Dermis microvascular lymphatic vessel endothelial cell (primary cell): ENCODE measurements at places on chromosomes 12 and 14. TPM values are rescaled to one million over a fixed set of nuclear protein-coding genes. Genes with fewer than 3 reads are reported as not detected.

- no peak for DNase-seq
Observed at GRCh38 chr14:37437490-37437889, 157.6 kb downstream of the FOXA1 start.

DNA sequence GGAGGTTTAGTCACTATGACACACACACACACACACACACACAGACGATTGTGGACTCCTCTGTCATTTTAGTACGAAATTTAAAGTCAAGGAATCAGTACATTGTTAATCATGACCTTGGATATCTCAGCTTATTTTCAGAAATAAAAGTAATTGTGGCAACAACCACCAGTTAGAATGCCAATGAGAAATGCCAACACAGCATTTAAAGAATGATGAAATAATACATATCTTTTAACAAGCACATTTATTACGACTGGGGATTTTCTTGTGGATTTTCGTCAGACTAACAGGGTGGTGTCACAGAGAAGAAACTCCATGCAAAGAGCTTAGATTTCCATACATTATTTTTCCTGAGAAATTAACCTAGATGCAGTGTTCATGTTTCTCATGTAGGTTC is 1289.4 kb downstream of the AACS start:
- DNase-seq, result no peak

DNA sequence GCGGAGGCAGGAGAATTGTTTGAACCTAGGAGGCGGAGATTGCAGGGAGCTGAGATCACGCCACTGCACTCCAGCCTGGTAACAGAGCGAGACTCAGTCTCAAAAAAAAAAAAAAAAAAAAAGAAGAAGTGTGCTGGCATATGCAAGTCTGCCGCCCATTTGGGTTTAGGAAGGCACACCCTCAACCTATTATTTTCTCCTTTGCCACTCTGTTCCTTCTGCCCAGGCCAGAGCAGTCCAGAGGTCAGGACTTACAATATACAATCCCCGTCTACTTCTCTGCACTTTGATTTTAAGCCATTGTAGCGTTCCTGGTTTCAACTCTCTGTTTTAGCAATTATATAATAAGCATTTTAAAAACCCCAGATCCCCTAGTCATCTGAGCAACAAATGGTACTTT is 39.8 kb downstream of the CATSPERB start:
- DNase-seq, result no peak

Gene HOXC12
- not detected in 2 replicates for total RNA-seq

DNA sequence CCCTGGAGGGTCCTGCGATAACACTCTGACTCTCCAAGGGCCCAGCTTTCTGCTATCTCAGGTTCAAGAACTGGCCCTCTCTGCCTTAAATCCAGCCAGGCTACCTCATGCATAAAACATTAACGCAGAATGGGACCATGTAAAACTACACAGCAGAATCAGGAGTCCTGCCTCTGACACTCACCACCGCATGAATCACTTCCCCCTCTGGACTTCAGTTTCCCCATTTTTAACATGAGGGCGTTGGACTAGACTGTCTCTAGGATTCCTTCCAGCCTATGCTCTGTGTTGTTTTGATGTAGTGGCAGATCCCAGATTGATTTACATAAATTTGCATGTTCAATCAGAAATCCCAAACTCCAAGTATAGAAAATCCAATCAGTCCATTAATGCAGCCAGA is 3.3 kb downstream of the NCKAP5L start:
- peak; percentile 53 for DNase-seq

- no peak for DNase-seq
Observed at GRCh38 chr14:33792009-33792719, 158.7 kb downstream of the EGLN3 start.

GRCh38 chr12:109310247-109311125 is 1.4 kb upstream of the FOXN4 start:
- no peak for DNase-seq

DNA sequence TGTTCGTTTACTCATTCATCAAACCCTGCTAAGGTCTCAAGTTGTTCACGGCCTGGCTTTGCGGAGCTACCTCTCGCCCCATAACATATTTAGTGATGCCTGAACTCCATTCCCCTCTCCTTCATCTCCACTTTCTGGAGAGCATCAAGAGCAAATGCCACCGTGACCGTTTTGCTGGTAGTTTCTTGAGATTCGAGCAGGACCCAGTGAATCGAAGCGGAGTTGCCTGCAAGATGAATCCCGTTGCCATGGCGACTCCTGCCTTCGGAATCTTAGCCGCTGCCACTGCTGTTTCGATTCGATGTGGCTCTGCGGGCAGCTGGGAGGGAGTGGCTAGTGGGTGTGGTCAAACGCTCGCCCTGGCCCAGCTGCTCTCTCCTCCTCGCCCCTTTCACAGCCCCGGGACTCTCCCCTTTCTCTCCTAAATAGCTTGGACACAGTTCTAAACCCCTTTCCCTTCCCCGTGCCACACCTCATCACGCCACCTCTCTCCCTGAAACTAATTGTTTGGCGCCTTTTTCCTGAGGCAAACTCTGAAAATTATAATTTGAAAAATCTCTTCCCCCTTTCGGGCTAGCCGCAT is 1.4 kb downstream of the DAAM1 start:
- peak; percentile 81 for DNase-seq

DNA sequence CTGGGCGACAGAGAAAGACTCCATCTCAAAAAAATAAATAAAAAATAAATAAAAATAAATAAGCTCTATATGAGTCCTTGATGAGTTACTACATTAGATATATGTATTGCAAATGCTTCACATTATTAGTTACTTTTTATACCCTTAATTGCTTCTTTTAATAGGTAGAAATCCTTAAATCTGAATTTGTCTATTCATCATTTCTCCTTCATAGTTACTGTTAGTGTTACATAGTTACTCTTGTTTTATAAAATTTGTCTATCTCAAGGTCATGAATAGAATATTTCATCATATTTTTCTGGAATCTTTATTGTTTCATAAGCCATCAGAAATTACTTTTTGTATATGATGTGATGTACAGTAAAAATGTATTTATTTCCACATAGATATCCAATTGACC is 1624.8 kb upstream of the FLRT2 start:
- no peak for DNase-seq

Gene ARHGEF40
- 6.2 and 8.3 TPM in 2 replicates for total RNA-seq

Gene EML1
- total RNA-seq, result 29.9 and 35.1 TPM in 2 replicates
